Skeletal muscle cell (primary cell): ENCODE measurements at places on chromosomes 11 and 22.

- no peak for DNase-seq
These were observed 741 bp downstream of the CARS1 start for GRCh38 chr11:3056296-3057068.

DNA sequence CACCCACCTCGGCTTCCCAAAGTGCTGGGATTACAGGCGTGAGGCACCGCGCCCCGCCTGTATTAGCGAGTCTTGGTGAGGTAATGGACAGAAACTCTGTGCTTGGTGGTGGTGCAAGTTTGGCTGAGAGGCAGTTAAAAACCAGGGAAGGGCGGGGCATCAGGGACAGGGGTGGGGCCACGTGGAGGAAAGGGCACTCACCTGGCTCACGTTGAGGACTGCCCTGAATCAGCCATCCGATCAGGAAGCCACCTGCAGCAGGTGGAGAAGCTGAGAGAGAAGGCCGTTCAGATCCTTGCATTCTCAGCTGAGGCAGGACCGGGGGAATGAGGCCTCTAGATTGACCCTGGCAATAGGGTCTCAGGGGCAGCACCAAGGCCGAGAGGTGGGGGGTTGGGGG is 12.1 kb upstream of the CHRM1 start:
- DNase-seq, result no peak

GRCh38 chr11:118928870-118929500 is 3.3 kb upstream of the BCL9L start:
- DNase-seq, result no peak

GRCh38 chr11:102555091-102555490 is 24.5 kb upstream of the MMP7 start:
- DNase-seq, result no peak

DNA sequence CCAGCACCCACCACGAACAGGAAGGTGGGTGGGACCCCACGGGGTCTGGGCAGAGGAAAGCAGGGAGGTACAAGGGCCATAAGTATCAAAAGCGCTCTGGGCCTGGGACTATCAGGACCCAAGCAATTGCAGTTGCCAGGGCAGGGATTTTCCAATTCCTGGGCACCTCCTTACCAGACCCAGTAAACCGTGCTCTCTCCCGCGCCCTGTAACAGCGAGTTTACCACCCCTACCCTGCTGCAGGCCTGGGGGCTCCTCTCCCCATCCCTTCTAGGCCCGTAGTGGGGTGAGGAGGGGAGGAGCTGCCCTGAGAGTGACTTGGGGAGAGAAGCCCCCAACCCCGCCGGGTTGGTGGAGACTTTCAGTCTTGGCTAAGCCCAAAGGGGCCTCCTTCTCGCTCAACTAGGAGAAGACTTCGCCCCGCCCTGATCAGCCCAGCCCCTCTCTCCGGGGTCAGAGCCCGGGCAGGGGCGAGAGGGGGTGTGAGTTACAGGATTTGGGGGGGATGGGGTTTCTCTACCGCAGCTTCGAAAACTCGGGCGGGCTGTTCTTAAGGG is 5.4 kb downstream of the PAX6 start:
- no peak for DNase-seq

DNA sequence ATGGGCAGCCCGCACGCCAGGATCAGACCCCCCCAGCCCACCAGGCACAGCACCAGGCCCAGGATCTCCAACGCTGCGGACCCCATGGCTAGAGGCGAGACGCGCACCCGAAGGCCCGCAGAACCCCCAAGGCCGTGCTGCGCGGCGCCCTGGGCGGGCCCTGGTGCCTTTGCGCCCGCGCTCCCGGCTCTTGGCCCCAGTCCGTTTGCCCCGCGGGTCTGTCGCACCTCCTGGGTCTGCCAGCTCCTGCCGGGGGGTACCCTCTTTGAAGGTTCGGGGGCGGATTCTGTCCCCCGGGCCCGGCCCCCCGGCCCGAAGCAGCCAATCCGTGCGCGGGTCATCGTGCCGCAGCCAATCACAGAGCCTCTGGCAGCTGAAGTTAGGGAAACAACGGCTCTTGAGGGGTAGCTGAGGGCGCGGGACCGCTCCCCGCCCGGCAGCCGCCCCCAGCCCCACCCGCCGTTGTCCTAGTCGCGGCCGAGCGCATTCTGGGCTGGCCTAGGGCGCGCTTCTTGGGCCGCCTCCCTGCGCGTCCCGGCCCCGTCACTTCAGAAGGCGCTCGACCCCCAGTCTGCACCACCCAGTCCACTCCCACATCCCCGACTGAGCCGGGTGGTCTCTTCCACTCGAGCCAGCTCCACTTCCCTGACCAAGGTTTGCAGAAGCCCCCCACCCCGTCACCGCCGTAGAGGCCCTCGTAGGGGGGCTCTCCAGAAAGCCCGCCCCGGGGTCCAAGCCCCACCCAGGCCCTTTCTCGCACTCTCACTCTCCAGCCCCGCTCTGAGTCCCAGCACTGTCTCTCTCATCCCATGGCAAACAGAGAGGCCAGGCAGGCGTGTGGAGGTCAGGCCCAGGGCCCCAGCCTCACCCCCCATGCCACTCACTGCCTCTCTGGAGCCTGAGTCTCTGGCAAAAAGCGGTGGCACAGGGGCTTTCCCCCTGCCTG is at the start of gene CLDN5:
TSS of gene CLDN5 (minus strand) at position 241 of the 946 bp plus-strand sequence. CDS start at position 86, 155 bp downstream.
- DNase-seq, result no peak

DNA sequence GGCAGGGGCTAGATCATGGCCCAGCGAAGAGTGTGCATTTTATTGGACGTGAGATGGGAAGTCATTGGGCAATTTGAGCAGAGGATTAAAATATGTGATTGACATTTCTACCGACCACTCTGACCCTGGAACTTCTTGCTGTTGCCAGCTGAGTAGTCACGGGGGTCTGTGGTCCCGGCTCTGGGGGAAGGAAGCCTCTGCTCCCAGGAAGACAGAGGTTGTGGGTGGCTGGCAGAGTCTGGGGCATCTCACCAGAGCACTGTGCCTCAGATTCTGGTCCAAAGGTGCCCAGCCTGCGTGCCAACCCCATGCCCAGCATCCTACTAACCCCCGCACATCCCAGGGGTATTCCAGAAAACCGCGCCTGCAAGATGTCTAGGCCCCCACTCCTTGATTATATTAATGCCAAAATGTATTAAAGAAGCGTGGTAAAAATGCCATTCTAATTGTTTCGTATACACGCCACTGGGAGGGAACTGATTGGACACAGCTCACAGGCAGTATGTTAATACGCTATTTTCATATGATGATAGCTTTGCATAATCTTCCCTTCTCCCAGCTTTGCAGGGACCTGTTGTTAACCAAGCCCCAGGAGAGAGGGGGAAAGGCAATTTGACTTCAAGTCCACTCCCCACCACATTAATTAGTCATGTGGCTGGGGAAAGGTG is 25.3 kb upstream of the LMO1 start:
- no peak for DNase-seq

GRCh38 chr11:125053167-125053566 is 9.9 kb upstream of the SLC37A2 start:
- DNase-seq, result no peak

DNA sequence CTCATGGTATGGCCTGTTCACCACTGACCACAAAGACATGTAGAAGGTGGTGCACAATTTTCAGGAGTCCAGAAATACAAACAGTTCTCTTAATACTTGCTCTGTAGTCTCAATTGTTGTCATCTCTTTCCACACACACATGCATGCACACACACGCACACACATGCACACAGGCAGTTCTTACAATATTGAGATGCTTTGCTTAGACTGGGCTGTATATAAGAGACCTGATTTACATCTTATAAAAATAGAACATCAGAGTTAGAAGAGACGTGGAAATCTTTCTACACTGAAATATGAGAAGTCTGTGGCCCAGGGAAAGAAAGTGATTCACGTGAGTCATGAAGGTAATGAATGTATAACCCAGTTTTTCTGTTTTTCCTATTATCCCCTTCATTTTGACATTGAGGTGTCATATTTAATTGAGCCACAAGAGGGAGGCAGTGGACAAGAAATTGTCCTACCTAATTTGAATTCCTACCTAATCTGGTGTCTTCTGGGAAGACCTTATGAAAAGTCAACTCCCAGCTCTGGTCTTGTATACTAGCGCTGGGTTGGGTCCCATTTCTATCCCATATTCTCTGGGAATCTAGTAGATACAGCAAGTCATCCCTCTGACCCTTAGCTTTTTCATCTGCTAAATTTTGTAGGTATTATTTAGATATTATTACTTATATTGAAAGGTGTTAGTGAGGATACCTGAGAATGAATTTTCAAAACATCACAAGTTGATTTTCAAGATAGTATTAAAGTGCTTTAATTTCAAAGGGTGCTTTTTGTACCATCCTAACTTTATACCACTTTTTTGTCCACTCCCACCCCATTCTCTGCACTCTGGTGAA is 14.9 kb upstream of the MS4A4A start:
- DNase-seq, result no peak

- DNase-seq, result no peak
These were observed 30.3 kb downstream of the CHEK2 start for GRCh38 chr22:28711341-28711740.

- no peak for DNase-seq
These were observed 74.3 kb downstream of the MICAL2 start for GRCh38 chr11:12184699-12185098.
